Glutamatergic neuron (in vitro differentiated cells): ENCODE measurements at places on chromosomes 16 and 17. TPM values are rescaled to one million over a fixed set of nuclear protein-coding genes. Genes with fewer than 3 reads are reported as not detected.

- no peak for DNase-seq
Observed at GRCh38 chr16:12420661-12421209, 383.0 kb downstream of the CPPED1 start.

- DNase-seq: no peak
Observed at GRCh38 chr17:6000426-6000825, 69.8 kb upstream of the WSCD1 start.

- no peak for DNase-seq
Observed at GRCh38 chr17:43932357-43932756, 9.9 kb downstream of the PPY start.

DNA sequence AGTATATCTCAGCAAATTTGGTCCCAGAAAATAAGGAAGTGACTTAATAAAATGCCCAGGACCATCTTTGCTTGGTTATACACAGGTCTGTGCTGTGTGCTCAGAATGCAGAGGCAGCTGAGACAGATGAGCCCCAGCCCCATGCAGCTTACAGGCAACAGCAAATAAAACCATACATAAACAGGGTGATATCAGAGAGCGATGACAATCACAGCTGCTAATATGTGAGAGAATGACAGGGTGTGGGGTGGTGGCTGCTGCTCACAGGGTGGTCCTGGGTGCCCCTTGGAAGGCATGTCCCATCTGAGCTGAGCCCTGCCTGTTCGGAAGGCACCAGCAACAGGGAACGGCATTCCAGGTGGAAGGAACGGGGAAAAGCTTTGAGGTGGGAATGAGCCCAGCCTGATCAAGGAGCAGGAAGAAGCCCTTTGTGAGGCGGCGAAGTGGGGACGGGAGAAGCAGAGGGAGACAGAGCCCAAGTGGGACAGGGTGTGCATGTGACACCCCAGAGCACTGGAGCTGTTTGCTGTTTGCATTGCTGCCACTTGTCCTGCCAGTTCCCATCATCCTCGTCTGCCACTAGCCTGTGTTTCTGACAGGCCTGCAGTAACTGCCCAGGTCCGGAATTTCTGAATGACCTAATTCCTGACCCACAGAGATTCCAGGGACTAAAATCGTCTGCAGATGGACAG, 150.5 kb downstream of the KATNIP start:
- no peak for DNase-seq

DNA sequence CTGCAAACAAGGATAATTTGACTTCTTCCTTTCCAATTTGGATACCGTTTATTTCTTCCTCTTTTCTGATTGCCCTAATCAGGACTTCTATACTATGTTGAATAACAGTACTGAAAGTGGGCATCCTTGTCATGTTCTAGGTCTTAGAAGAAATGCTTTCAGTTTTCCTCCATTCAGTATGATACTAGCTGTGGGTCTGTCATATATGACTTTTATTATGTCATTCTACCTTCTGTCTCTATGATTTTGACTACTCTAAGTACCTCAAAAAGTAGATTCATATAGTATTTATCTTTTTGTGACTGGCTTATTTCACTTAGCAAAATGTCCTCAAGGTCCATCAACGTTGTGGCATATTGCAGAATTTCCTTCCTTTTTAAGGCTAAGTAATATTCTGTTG, 111.5 kb upstream of the RBBP6 start:
- DNase-seq: no peak

DNA sequence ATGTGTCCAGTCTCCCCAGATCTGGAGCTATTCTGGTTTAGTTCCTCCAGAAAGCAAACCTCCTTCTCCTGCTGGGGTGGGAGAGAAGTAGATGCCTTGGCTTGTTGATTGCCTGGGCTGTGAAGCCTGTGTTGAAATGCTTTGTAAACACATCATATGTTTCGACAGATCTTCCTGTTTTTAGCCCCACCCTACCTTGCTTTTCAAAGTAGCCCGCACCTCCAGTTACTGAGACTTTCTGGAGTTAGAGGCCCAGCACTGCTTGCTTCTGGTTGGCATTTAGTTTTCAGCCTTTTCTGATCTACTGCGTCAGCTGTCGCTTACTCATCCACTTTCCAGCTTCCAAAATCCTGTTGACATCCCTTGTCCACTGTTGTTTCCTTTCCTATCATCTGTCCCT, 17.9 kb upstream of the NDEL1 start:
- DNase-seq: no peak

GRCh38 chr17:17591355-17592298, at the start of gene PEMT:
PEMT (minus strand) TSS chr17:17591708; CDS start chr17:17591626, 82 bp downstream.
- peak; percentile 93 for DNase-seq

DNA sequence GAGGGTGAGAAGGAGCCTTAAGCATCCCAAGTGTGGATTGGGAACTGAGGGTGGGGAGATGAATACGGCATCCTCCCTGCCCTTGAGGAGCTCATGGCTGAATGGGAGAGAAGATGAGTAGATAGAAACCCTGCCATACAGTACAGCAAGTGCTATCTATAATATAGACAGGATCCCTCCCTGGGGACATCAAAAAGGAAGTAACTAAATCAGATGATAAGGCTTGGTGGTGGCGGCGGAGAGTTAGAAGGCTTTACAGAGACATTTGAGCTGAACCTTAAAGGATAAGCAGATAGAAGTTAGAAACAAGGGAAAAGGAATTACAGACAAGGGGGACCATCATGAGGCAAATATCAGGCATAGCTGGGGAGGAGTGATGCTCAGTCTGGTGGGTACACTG, 67.5 kb upstream of the TMEM132E start:
- no peak for DNase-seq

DNA sequence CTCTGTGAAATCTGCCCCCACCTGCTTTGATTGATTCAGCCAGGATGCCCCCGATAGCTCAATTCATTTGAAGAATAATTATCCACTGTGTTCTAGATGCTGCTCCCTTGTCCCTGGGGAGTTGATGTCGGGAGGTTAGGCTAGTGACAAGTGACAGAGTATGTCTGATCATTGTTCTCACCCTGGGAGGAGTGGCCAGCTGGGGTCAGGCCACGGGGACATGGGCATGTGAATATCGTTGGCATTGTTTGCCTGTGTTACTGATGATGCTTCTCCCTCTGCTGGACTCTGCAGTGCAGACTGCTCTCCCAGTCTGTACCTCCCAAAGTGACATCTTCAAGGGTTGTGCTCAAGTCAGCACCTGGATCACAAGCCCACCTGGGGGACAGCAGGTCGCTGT, 89.9 kb upstream of the C16orf82 start:
- no peak for DNase-seq

- DNase-seq: no peak
Observed at GRCh38 chr16:67882374-67883145, 2.1 kb upstream of the NRN1L start.

DNA sequence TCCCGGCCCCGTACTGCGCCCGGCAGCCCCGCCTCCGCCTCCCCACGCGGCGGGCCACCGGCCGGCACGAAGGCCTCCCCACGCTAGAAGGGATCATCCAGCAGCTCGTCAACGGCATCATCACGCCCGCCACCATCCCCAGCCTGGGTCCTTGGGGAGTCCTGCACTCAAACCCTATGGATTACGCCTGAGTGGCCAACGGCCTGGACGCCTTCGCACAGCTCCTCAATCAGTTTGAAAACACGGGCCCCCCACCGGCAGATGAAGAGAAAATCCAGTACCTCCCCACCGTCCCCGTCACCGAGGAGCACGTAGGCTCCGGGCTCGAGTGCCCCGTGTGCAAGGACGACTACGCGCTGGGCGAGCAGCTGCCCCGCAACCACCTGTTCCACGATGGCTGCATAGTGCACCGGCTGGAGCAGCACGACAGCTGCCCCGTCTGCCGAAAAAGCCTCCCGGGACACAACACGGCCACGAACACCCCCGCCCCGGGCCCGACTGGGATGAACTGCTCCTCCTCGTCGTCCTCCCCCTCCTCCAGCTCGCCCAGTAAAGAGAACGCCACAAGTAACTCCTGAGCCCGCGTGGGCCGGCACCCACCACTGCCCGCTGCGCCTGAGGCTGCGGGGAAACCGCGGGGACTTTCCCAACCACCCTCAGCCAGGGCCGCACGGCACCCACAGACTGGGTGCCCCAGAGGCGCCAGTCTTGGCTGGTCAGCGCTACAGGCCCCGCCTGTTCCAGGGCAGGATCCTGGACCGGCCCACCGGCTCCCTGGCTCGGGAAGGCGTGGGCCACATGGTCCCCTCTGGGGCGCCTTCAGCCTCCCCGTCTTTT, 39.0 kb upstream of the AKAP1 start:
- DNase-seq: peak; percentile 58

- DNase-seq: no peak
Observed at GRCh38 chr17:68199837-68200688, 47.8 kb upstream of the AMZ2 start.

DNA sequence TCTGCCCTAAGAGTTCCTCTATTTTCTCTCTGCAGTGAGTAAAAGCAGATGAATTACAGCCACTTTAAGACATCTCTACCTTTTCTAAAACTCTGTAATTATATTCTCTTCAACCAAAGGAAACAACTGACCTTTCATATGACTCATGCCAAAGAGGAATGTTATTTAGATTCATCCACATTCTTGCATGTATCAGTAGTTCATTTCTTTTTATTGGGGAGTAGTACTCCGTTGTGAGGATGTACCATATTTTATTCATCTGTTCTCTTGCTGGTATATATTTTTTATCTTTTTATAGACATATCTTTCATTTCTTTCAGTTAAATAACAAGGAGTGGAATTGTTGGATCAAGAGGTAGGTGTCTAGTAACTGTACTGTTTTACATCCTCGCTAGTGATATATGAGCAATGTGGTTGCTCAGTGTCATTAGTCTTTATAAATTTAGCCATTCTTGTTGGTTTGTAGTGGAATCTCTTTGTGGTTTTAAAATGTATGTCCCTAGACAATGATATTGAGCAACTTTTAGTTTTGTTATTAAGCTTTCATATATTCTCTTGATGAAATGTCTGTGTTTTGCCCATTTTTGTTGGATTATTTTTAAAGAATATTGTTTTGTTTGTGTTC, 7.8 kb upstream of the MYH8 start:
- DNase-seq: no peak

GRCh38 chr17:30332057-30332542, 1.8 kb downstream of the TMIGD1 start:
- no peak for DNase-seq

- no peak for DNase-seq
Observed at GRCh38 chr17:19331134-19331533, 31.4 kb downstream of the B9D1 start.

GRCh38 chr16:50448522-50448921, 79.7 kb upstream of the BRD7 start:
- no peak for DNase-seq

- DNase-seq: no peak
Observed at GRCh38 chr16:68860978-68861892, 17.9 kb downstream of the TANGO6 start.

DNA sequence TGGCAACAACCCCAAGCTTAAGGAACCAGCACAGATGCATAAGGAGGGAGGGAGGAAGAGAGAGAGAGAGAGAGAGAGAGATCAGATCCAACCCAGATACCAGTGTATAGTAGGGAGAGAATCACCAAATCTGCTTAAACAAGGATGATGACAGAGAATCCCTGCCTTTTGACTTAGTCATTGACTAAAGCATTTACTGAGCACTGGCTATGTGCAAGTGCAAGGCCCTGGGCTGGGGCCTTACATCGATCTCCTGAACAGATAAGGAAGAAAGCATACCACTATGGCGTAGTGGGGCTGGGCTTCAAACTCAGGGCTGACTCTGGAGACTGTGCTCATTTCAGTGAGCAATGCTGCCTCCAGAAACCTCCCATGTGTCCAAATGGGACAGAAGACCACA, 15.8 kb downstream of the TSNAXIP1 start:
- no peak for DNase-seq

DNA sequence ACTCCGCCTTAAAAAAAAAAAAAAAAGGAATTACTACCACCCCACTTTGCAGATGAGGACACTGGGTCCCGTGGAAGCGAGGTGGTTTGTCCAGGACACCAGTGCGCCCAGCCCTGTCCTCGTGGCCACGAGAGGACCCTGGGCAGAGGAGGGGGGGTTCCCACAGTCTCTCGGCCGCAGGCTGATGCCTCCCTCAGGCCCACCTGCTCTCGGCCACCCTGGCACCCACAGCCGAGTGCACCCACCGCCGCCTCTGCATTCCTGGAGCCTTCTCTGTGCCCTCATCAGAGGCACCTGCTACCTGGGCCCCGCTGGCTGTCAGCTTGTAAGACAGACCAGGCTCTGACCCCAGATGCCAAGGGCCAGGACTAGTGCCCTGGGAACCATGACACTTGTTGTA, 28.1 kb upstream of the PVALEF start:
- no peak for DNase-seq

DNA sequence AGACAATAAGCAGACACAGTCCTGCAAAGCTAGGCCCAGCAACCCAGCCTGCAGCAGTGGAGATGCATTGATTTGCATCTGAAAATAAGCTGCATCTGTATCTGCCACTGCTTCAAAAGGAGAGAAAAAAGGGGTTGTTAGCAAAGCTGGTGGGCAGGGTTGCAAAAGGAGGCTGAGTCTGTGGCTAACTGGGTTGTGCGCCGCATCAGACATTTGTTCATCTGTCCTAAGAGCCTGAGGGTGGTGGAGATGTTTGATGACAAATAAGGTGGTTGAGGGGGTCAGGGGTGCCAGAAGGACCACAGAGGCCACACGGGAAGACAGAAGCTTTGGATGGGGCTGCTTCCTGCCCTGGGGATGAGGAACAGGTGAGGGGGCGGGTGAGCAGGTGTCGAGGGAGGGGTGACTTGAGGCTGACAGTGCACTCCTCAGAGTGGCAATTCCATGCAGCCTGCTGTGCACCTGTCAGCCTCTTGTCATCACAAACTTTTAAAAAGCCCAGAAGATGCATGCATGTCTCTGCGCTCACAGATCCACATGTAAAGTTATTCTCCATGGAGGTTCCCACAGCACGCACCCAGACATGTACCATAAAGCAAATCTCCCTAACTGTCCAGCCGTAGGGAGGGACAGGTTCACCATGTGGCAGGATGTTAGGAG, 35.4 kb downstream of the WSB1 start:
- no peak for DNase-seq

- no peak for DNase-seq
Observed at GRCh38 chr16:2749476-2749875, 3.0 kb upstream of the SRRM2 start.

- no peak for DNase-seq
Observed at GRCh38 chr17:8418471-8418870, 17.2 kb upstream of the NDEL1 start.

DNA sequence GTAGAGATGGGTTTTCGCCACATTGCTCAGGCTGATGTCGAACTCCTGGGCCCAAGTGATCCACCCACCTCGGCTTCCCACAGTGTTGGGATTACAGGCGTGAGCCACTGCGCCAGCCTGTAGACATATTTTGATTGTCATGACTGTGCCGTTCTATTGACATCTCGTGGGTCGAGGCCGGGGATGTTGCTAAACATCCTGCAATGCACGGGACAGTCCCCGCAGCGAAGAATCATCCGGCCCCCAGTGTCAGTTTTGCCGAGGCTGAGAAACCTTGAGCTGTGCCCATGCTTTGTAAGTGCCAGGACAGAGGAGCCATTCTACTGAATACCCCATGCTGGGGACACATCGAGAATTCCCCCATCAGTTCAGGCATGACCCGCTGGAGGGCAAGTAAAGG, 69.1 kb upstream of the GSE1 start:
- no peak for DNase-seq

The KRTAP4-5 gene
- total RNA-seq: not detected

The KDM6B gene
- 191 TPM for total RNA-seq

The EXOSC6 gene
- 62.8 TPM for total RNA-seq

The ABCA8 gene
- not detected for total RNA-seq

The ABCC12 gene
- total RNA-seq: not detected
